ENCODE measurements at places on chromosomes 12 and 14. TPM values are rescaled to one million over a fixed set of nuclear protein-coding genes. Genes with fewer than 3 reads are reported as not detected.
A peak's percentile ranks its signal among the peaks of the same experiment; 100 is the strongest.

Gene KIF21A
- total RNA-seq: 35.0 TPM

Gene VRTN
- not detected for total RNA-seq

Gene FIGNL2
- total RNA-seq: 0.30 TPM

Gene MGP
- total RNA-seq: not detected

Gene HVCN1
- 9.7 TPM for total RNA-seq

- peaks cover 47% of the 10 kb centered on the region for H3K4me1 ChIP-seq
- no peak for DNase-seq
- H3K4me3 ChIP-seq: peak overlapping the region; percentile 9
- peaks cover 4% of the 10 kb centered on the region for H3K36me3 ChIP-seq
- no peaks in the 10 kb centered on the region for H3K27me3 ChIP-seq
- H3K27ac ChIP-seq: no peak overlapping the region
Observed at GRCh38 chr12:6343518-6343917, 1.6 kb upstream of the TNFRSF1A start.

- peaks cover 6% of the 10 kb centered on the region for H3K36me3 ChIP-seq
- no peaks in the 10 kb centered on the region for H3K27me3 ChIP-seq
- peak overlapping the region; percentile 90 for H3K27ac ChIP-seq
- no peak for DNase-seq
Observed at GRCh38 chr12:106358396-106359241, 1.1 kb downstream of the POLR3B start.

DNA sequence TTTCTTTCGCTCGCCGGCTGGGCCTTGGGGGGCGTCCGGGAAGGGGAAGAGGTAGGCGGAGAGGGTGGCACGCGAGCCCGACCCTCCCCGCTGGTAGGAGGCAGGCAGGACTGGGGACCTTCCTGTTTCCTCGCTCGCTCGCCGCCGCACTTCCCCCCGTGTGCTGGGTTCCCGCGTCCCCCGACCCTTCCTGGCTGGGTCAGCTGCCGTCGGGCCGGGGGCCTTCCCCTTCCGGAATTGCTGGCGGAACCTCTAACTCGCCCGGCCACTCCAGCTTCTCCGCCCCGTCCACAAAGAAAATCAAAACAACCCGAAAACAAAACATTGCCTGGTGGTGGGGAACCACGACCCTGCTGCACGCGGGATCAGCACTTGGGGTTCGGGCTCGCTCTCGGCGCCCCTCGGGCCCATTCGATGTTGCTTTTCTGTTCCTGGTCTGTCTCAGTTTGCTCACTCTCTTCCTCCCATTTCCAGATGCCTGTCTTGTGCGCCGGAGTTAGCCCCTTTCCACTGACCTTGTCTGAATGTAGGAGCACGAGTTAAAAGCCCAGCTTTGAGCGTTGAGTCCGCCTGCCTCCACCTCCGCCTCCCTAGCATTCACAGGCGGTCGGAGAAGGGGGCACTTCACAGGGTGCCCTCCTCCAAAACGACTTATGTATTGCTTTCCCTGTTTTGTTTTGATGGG is 581 bp downstream of the PAPOLA start:
- peak overlapping the region; percentile 99 for H3K27ac ChIP-seq
- DNase-seq: no peak
- peak overlapping the region; percentile 98 for H3K4me3 ChIP-seq

- DNase-seq: no peak
- H3K4me1 ChIP-seq: no peaks in the 10 kb centered on the region
- no peaks in the 10 kb centered on the region for H3K27me3 ChIP-seq
- no peak overlapping the region for H3K27ac ChIP-seq
- no peak overlapping the region for H3K4me3 ChIP-seq
- no peaks in the 10 kb centered on the region for H3K36me3 ChIP-seq
Observed at GRCh38 chr12:115108129-115109100, 424.4 kb upstream of the TBX3 start.

DNA sequence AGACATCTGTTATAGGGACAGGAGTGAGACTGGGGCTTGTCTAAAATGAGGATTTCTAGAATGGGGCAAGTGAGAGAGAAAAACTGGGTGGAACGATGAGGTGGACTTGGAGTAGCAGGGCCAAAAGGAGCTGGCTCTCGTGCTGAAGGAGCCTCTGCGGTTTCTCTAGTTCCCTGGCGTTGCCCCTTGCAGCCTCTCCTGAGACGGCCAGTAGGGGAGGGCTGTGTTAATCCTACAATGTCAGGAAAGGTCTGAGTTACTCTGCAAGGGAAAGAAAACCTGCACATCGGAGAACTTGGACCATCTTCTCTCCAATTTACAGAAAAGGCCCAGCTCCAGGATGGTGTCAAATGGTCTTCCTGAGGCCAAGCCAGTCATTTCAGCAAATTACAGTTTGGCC is 963.8 kb upstream of the FLRT2 start:
- DNase-seq: no peak
- H3K27me3 ChIP-seq: no peaks in the 10 kb centered on the region
- no peak overlapping the region for H3K4me3 ChIP-seq
- no peaks in the 10 kb centered on the region for H3K4me1 ChIP-seq

- H3K4me1 ChIP-seq: no peaks in the 10 kb centered on the region
- no peak overlapping the region for H3K4me3 ChIP-seq
- peaks cover 3% of the 10 kb centered on the region for H3K27me3 ChIP-seq
- no peak for DNase-seq
- no peaks in the 10 kb centered on the region for H3K36me3 ChIP-seq
Observed at GRCh38 chr12:124175704-124176103, 119.2 kb upstream of the RFLNA start.

DNA sequence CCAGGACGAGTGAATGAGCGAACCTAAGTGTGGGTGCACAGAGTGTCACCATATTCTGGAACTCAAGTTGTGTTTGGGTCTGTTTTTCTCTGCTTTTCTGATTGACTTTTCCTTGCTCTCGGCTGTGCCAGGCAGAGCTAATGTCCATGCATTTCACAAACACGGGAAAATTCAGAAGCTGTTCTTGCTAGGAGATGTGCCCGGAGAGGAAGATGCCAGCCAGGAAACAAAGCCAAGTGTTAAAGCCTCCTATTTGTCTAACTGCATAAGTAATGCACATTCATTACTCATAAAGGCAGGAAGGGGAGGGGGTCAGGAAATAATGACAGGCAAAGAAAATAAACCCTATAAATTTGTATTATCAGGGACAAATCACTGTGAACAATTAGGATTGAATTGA is 250.4 kb upstream of the SFSWAP start:
- H3K4me3 ChIP-seq: no peak overlapping the region
- H3K27ac ChIP-seq: no peak overlapping the region
- no peaks in the 10 kb centered on the region for H3K4me1 ChIP-seq
- DNase-seq: no peak
- peaks cover 2% of the 10 kb centered on the region for H3K27me3 ChIP-seq
- no peaks in the 10 kb centered on the region for H3K36me3 ChIP-seq

DNA sequence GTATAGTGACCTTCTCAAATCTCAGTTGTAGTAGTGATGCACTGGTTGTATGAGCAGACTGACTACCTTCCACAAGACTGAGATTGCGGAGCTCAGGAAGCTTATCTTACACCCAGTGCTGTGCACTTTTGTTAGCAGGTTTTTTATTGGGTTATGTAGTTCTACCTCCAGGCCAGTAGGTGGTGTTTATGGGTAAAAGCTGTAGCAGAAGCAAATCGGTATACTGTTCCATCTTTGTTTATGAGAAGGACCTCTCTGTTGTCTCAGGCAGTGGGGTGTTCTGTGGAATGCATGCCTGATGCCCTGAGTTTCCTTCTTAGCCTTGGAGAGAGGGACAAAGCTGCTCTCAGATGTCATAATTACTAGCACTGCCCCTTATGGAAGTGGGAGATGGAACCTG is 217.8 kb downstream of the LRFN5 start:
- H3K27ac ChIP-seq: no peak overlapping the region
- no peak overlapping the region for H3K4me3 ChIP-seq
- DNase-seq: no peak
- H3K27me3 ChIP-seq: no peaks in the 10 kb centered on the region
- no peaks in the 10 kb centered on the region for H3K4me1 ChIP-seq

DNA sequence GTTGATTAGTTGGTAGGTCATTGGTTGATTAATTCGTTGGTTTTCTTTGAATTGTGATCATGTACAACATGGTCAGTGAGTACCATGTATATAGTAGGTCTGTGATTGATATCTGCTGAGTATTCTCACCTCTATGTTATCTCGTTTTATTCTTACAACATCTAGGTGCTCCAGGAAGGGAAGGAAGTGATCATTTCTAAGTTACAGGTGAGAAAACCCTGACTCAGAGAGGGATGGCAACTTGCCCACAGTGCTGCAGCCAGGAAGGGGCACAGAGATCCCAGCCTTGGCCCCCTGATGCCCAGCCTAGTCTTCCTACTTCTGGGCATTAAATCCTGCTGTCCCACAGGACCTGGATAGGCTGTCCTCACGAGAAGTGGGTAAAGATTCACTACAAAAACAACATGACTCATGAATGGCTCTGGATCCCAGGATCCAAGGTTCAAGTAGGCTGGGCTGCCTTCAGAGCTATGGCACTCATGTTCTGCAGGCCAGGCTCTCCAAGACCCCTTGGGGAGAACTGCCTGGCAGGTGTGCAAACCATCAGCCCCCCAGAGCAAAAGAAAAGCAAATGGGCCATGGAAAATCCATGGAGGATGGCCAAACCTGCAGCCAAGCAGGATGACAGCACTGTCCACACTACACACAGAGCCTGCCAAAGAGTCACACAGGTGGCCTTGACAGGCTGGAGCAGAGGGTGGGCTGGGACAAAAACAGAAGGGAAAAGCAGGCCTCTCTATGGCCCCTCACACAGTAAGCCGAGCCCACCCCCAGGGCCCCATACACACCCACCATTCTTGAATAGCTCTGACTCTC is 146.2 kb downstream of the BCL11B start:
- H3K27ac ChIP-seq: no peak overlapping the region
- DNase-seq: no peak
- peaks cover 4% of the 10 kb centered on the region for H3K4me1 ChIP-seq

DNA sequence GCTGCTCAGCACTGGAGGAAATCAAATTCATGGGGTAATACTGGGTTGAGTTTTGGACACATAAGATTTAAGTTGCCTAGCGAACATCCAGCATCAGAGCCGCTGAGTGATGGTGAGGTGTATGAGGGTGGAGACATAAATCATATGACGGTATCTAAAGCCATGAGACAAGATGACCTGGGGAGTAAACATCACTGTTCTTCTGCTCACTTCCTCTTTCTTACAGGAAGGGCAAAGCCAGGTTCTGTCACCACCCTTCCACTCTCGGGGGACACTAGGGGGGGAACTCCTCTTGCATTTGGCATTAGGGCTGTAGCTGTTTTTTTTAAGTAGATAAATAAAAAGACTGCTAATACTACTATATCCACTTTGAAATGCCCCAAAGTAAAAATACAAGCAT is 24.0 kb downstream of the PRDM4 start:
- H3K27me3 ChIP-seq: no peaks in the 10 kb centered on the region
- H3K27ac ChIP-seq: no peak overlapping the region
- DNase-seq: no peak

GRCh38 chr12:89236237-89236636 is 116.1 kb downstream of the DUSP6 start:
- no peak overlapping the region for H3K4me3 ChIP-seq
- H3K27ac ChIP-seq: peak overlapping the region; percentile 91
- no peaks in the 10 kb centered on the region for H3K27me3 ChIP-seq

- H3K4me3 ChIP-seq: no peak overlapping the region
- H3K4me1 ChIP-seq: no peaks in the 10 kb centered on the region
- no peaks in the 10 kb centered on the region for H3K27me3 ChIP-seq
- no peak for DNase-seq
- no peak overlapping the region for H3K27ac ChIP-seq
Observed at GRCh38 chr12:30643366-30643765, 52.3 kb downstream of the IPO8 start.

DNA sequence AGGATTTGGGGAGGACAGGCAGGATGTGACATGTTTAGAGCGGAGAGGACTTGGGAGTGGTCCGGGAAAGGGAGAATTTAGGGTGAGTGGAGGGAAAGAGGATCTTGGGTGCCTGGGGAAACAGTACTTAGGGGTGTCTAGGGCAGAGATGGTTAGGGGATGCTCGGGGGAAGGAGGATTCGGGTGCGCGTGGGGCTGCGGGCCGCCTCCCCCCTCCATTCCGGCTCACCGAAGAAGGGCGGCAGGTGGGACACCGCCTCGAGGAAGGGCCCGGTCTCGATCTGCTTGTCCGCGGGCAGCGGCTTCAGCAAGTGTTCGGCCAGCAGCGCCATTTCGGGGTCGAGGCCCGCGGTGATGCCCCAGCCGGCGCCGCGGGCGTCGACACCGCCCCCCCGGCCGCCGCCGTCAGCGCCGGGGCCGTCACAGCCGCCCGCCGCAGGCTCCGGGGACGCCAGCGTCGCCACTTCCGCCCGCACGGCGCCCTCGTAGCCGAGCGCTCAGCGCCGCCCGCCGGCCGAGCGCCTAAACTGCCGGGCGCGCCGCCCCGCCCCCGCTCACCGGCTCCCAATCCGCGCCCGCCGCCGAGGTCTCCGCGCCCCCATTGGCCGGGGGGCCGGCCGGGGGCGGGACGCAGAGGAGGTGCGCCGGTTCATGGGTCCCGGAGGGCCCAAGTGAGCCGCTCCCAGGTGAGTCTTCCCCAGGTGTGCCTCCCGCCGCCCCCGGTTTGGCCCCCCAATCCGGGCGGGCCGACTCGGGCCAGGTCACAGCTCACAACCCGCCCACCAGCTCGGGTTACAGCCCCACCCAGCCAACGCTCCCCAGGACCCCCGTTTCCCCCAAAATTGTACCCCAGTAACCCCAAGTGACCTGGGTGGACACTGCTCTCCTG is at the start of gene GLTP:
Gene GLTP, minus strand, starts transcription at position 499 of the 889 bp plus-strand sequence. Its CDS starts 167 bp downstream, at position 332.
- H3K36me3 ChIP-seq: no peaks in the 10 kb centered on the region
- H3K4me1 ChIP-seq: peaks cover 39% of the 10 kb centered on the region
- DNase-seq: peak; percentile 90
- peak within 1 kb of the TSS; percentile 94 for H3K4me3 ChIP-seq

DNA sequence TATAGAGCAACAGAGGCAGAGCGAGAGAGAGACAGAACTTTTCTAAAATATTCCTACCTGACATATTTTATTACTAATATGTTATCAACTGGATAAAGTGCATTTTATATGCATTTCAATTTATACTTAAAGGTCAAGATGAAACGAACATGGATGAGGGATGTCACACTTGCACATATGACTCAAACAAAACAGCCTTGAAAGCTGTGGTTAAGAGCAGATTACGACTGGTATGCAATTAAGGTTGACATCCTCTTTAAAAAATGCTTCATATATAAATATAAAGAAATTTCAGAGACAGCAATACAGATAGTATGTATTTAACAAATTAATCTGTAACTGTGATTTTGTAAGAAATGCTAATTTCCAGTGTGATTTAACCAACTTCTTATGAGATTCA is 52.5 kb downstream of the LMO3 start:
- no peaks in the 10 kb centered on the region for H3K27me3 ChIP-seq
- no peaks in the 10 kb centered on the region for H3K4me1 ChIP-seq
- H3K4me3 ChIP-seq: no peak overlapping the region
- H3K36me3 ChIP-seq: no peaks in the 10 kb centered on the region
- no peak overlapping the region for H3K27ac ChIP-seq

DNA sequence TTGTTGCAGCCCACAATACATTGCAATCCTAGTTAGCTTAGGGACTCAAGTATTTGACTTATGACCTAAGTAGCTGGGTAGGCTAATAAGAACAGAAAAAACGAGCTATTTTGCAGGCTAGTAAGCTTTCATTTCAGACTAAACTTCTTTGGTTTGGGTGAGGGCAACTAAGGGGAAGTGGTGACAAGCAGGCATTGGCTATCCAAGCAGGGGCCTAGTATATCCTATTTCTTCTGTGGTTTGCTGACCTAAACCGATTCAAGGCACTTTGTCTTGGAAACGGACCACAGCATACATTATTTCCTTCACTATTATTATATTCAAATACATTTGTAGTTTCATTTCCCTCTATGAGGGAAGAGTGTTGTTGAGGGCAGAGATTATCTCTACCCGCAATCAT is 21.6 kb upstream of the SLC5A8 start:
- DNase-seq: no peak
- no peaks in the 10 kb centered on the region for H3K27me3 ChIP-seq
- no peaks in the 10 kb centered on the region for H3K36me3 ChIP-seq
- no peak overlapping the region for H3K27ac ChIP-seq
- no peaks in the 10 kb centered on the region for H3K4me1 ChIP-seq

GRCh38 chr14:80364274-80364673 is 153.0 kb upstream of the DIO2 start:
- no peaks in the 10 kb centered on the region for H3K4me1 ChIP-seq
- H3K27me3 ChIP-seq: no peaks in the 10 kb centered on the region

Data from activated T-helper 2 cell treated with anti-CD3 and anti-CD28 coated beads, Interferon-gamma antibody, Interleukin-2, Interleukin-4, amounts not matched to agents 10 μg/mL and 5 μg/mL and 100 μg/mL, durations not matched to agents 14 hours and 24 hours and 36 hours (primary cell).